CD14-positive monocyte (primary cell): ENCODE measurements at places on chromosomes 7 and 10. TPM values are rescaled to one million over a fixed set of nuclear protein-coding genes. Genes with fewer than 3 reads are reported as not detected.

Gene BCCIP
- 59.3 TPM for polyA plus RNA-seq

Gene RPEL1
- not detected in 2 replicates for polyA plus RNA-seq

Gene EVX1
- not detected for polyA plus RNA-seq

Gene ZNF365
- not detected for polyA plus RNA-seq

Gene CHPF2
- 36.0 TPM for polyA plus RNA-seq

DNA sequence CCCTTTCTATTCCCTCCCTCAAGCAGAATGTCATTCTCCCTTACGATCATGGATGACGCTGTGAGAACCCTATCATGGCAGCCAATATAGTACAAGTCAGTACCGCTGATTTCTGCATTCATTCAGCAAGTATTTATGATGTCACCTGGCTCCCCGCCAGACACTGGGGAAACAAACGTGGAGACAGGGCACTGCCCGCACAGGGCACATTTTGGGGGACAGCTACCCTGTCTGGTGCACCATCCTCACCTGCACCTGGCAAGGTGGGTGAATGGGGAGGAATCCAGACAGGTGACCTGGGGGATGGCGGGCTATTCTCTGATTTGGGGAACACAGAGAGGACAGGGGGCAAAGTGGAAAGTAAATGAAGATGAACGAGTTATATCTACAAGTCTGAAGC is 28.4 kb downstream of the MKI67 start:
- peaks cover 38% of the 10 kb centered on the region for H3K36me3 ChIP-seq
- H3K27ac ChIP-seq, result no peak overlapping the region
- no peaks in the 10 kb centered on the region for H3K27me3 ChIP-seq
- DNase-seq, result no peak
- no peaks in the 10 kb centered on the region for H3K4me1 ChIP-seq
